Right renal pelvis (tissue), 4 donors: ENCODE measurements at places on chromosomes 6 and 20. TPM values are rescaled to one million over a fixed set of nuclear protein-coding genes. Genes with fewer than 3 reads are reported as not detected.

ARFGEF3 gene
- 7.0 TPM for polyA plus RNA-seq

- no peak for DNase-seq
These were observed 17.8 kb downstream of the MAP3K5 start for GRCh38 chr6:136774228-136775041.

- DNase-seq: no peak
These were observed 49.5 kb downstream of the MYLIP start for GRCh38 chr6:16178351-16178750.

LY86 gene
- polyA plus RNA-seq: 2.0 TPM

- DNase-seq: no peak
These were observed 648.5 kb downstream of the HTR1B start for GRCh38 chr6:76814496-76815458.

- DNase-seq: no peak
These were observed 10.1 kb downstream of the EZR start for GRCh38 chr6:158808941-158809678.

DNA sequence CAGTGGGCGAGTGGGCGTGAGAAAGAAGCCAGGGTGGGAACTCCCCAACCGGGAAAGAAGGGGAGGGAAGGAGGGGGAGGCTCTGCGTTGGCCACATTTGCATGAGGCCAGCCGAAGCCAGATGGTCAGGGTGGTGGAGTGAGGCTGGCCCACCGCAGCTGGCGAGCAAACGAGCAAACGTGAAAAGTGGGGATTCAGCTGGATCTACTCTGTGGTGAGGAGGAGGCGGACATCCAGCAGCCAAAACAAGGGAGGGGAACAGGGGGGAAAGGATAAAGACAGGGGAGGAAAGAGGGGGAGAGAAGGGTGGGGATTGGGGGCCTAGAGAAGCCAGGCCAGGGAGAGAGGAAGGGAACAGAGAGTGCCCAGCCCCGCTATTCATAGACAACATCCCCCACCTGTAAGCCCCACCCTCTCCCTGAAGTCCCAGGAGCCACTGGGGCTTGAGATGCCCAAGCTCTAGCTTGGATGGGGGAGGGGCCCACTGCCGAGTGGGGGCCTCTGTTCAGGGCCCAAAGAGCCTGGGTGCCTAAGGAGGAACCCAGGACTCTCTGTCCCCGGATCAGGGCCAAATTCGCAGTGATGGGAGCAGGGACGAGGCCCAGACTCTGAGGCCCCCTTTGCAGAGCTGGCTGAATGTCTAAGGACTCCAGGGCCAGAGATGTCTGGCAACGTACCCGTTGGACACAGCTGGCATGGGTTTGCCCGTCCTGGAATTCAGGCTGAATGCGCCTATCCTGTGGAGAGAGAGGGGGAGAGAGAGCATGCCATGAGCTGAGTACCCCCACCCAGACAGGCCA, 45.1 kb downstream of the CPNE5 start:
- DNase-seq: no peak

GRCh38 chr20:34643928-34644327, 33.0 kb downstream of the PIGU start:
- no peak for DNase-seq

DNA sequence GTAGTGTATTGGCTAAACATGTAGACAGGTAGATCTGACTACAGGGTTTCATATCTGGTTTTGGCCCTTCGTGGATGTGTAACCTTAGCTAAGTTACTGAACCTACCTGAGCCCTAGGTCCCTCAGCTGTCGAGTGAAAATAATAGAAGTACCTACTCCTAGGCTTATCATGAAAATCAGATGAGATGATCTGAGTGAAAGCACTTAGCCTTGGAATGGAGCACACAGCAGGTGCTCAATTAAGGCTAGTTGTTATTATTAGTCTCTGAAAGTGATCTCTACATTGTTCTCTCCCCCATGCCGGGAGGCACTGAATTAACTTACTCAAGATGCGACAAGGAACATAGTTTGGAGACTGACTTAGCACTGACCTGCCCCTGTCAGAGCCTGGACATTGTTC, 174.7 kb upstream of the ZNF217 start:
- no peak for DNase-seq

- DNase-seq: no peak
These were observed 2.4 kb downstream of the DSP start for GRCh38 chr6:7543789-7544424.
